Endothelial cell of umbilical vein (primary cell): ENCODE measurements at places on chromosomes 7 and 10. TPM values are rescaled to one million over a fixed set of nuclear protein-coding genes. Genes with fewer than 3 reads are reported as not detected.

Gene RADIL
- 1.0 and 2.5 TPM in 2 replicates for total RNA-seq

- H3K36me3 ChIP-seq, result no peaks in the 10 kb centered on the region
- peak overlapping the region; percentile 43 for H3K4me3 ChIP-seq
- DNase-seq, result no peak
- peaks cover 40% of the 10 kb centered on the region for H3K27me3 ChIP-seq
- H3K4me1 ChIP-seq, result peaks cover 12% of the 10 kb centered on the region
Observed at GRCh38 chr10:16520900-16521299, 779 bp downstream of the C1QL3 start.

Gene ACBD7
- total RNA-seq, result 1.7 and 2.8 TPM in 2 replicates

Gene HTR7
- 0.09 and 0.22 TPM in 2 replicates for total RNA-seq

DNA sequence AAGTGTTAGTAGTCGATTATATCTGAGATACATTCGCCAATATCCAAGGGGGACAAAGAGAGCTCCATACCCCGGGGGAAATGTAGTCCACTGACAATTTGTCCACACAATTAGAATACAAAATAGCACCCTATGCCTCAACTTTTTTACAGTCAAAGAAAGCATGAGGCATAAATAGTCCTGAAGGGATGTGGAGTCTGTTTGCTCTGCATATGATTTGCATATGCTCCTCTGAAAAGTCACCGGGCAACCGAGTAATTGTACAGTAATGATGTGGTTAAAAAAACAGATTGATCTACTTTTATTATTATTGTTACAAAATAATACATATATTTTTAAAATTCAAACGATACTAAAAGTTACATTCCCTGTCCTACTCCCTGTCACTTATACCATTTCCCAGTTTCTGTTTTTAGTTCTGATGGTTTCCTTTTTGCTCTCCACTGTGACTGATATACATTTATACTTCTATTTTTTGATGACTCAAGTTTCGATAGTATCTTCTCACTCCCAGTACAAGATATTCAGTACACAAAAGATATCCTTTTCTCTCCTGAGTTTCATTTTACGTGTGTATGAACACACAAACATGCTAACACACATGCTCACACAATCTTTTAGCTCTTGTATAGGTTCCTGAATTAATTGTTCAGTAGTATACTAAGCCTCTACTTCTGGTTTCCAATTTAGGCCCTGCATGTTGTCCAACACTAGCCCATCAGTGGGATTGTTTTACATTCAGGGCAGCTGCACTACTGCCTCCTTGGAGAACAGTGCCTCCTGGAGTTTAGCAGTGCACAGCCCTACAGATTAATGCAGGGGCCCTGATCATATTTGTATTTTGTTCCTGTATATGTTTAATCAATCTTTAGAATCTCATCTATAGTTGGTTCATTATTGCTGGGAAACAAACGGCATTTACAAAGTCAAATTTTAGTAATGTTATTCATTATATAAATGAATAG lies 130.9 kb downstream of the TES start:
- H3K4me1 ChIP-seq, result peaks cover 49% of the 10 kb centered on the region
- H3K36me3 ChIP-seq, result no peaks in the 10 kb centered on the region
- peak overlapping the region; percentile 87 for H3K27ac ChIP-seq
- no peak overlapping the region for H3K4me3 ChIP-seq
- no peaks in the 10 kb centered on the region for H3K27me3 ChIP-seq

DNA sequence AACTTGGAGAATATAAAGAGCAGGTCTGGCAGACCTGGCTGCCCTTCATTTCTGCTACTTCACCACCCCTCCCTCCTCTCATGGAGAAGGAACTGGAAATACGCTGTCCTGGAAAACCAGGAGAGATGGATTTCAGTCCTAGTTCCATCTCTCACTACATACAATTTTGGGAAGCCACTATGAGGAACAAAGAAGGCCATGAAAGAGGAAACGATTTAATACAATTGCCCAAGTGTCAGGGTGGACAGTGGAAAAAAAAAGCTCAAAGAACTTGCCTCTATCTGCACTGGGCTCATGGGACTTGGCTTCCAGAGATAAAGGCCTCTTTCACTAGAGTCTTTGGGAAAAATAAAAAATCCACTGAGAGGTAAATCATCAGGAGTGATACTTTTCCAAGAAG lies 561.7 kb downstream of the KCNMA1 start:
- H3K27me3 ChIP-seq, result no peaks in the 10 kb centered on the region
- no peak for DNase-seq
- H3K27ac ChIP-seq, result no peak overlapping the region
- no peaks in the 10 kb centered on the region for H3K4me1 ChIP-seq
- H3K36me3 ChIP-seq, result no peaks in the 10 kb centered on the region

Gene FXYD4
- not detected in 2 replicates for total RNA-seq
